ENCODE measurements at places on chromosomes 2 and 18.
A peak's percentile ranks its signal among the peaks of the same experiment; 100 is the strongest.

DNA sequence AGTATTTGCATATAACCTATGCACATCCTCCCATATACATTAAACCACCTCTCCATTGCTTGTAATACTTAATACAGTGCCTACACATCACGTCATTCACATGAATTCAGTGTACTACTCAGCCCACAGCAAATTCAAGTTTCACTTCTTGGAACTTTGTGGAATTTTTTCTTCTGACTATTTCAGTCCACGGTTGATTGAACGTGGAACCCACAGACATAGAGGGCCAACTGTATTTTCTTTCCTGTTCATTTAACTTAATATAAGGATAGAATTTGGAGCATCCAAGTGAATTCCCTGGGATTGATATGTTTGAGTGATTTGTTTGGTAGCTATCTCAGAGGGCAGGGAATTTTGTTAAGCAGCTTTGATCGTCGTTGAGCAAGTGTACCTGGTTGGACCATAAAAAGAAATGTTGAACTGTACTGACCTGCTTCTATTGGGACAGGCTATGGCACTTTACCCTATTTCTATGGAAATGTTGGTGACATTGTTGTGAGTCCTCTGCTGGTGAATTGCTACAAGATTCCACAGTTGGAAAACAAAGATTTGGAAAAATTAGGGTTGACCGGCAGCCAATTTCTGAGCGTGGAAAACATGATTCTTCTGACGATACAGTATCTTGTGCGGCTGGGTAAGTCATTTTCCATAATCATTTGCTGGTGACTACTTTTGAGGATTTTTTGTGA is 156.6 kb downstream of the ESCO1 start:
- no peak for DNase-seq

DNA sequence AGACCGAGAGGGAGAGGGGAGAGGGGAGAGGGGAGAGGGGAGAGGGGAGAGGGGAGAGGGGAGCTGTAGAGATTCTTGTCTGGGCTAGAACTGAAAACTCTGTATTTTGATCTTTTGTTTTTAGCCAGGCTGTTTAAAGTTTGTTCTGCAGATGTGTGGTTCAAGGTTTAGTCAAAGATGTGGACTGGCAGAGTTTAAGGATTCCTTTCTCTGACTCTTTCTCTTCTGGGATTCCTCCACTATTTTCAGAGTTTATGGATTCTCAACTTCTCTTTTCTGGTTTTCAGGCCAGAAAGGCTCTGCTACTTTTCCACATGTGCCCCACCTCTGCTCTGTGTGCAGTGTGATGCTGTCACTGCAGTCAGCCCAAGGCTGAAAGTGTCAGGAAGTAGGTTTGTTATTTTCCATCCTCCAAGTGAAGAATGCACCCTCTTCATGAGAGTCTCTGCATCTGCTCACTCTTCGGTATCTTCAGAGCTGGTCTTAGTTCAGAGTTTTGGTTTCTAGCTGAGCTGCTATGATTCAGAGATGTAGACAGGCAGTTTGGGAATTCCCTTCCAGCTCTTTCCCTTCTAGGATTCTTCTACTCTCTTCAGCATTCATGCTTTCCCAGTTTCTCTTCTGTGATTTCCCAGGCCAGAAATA is 130.9 kb upstream of the SMAD7 start:
- DNase-seq: no peak

DNA sequence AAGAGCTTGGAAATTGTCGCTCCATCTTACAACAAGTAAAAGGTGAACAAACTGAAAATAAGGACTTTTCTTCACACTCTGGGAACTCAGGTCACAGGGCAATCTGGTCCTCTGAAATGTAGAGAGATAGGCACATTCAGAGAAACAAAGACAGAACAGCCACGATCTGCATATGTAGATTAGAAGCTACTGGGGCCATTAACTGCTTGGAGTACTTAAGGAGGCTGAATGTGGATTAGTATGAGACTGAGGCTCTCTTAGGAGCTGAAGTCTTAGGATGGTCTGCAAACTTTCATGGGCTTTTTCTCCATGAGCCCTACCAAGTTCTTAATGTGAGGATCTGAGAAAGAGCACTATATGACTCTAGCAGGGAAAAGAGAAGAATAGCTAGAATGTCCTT is 265.3 kb upstream of the NXPH2 start:
- no peak for DNase-seq

- no peak for DNase-seq
These were observed 2.0 kb downstream of the CSRNP3 start for GRCh38 chr2:165471349-165471950.

DNA sequence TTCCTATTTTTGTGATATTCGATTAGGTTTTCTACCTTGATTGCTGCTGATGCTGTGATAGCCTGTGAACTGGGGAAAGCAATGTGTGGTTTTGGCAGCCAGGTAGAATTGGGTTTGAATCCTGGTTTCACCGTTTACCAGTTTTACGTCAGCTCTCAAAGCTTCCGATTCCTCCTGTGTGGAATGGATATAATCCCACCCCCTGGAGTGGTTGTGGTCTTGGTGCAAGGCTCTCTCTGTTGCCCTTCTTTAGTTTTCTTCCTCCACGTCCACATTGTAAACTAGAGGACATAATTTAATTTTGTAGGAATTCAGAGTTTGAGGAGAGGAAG is 45.0 kb downstream of the PHLPP1 start:
- DNase-seq: no peak

DNA sequence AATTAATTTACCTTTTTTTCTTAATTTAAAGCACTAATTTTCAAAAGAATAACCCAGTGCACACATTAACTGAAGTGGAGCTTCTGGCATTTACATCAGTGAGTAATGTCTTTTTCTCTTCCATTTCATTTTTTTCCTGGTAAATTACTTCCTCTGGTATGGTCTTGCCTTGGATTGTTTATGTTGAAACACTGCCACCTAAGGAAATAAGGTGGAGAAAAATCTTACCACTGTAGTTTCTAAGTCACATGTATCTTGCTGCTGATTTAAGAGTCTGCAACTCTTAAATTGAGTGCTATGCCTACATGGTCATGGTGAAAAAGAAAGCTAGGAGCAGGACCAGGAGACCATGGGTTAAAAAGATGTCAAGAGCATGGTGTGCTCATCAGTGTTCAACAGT is 51.0 kb downstream of the TTC27 start:
- DNase-seq: no peak

GRCh38 chr2:227349989-227350612 is 25.1 kb downstream of the MFF start:
- DNase-seq: no peak

- no peak for DNase-seq
These were observed 189.5 kb upstream of the CYRIA start for GRCh38 chr2:16855183-16855582.

GRCh38 chr2:128685841-128686496 is 367.3 kb upstream of the HS6ST1 start:
- DNase-seq: no peak

- DNase-seq: no peak
These were observed 199.0 kb downstream of the LRP1B start for GRCh38 chr2:141931797-141932196.

DNA sequence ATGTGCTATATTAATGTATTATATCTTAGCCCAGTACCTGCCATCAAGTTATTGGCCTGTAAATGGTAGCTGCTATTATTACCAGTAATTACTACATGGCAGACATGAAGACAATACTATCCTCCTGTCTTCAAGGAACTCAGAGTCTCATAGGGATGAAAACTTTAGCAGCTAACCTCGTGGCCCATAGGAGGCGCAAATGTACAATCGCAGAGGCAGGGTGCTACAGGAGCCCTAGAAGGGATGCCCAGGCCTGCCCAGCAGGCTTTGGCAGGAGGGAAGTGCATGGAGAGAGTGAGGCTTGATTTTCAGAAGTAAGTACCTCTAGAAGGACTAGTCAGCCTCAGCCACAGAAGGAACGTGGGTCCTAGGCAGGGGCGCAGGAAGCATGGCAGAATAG is 44.7 kb upstream of the KIDINS220 start:
- no peak for DNase-seq

DNA sequence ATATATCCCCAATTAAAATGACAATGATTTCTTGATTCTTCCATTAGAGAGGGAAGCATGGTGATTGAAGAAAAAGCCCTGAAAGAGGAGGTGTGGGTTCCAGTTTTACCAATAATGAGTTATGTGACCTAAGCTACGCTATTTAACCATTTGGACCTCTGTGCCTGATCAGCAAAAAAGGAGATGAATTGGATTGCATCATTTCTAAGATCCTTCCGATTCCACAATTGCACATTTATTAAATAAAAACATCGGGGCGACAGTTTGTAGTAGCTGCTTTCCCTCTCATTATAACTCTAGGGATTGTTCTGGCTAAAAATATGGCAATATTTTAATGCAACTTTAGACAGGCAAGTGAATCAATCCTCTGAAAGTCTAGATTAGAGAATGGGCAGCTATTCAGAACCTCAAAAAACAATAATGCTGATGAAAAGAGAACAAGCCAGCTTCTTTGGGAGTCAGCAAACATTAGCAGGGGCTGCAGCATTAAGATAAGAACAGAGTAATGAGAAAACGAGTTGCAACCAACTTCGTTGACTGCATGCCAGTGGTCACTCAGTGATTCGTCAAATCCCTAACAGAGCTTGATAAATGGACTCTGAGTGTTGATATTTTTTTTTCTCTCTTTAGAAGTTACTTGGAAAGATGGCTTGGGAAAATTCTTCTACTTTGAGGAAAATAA is 301.2 kb downstream of the AGPS start:
- DNase-seq: no peak

DNA sequence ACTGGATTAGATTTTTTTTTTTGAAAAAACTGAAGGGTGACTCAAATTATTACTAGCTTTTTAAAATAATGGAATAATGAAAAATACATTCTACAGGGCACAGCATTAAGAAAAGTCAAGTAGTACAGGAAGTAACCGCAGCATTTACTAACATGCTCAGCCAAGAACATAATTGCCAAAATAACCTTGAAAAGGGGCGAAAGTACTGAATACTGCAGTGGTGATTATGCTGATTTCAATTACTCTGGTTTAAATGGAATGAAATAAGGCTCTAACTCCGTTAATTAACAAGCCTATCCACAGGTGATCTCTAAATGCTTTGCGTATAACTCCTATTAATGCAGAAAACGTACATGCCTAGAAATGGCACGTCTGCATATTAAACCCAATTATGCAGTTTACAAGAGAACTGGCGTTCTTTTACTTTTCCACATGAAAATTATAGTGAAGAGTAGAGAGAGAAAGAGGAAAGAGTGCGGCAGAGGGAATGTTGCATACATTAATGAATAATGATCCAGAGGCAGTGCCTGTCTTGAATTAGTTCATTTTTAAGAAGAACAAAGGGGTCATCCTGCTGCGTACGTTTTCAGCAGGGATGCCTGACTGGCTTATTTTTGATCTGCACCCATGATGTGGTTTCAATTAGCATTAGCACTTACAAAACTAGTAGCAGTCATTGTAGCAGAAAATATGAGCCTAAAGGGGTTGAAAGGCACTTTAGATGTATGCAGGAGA is 612.4 kb downstream of the NYAP2 start:
- DNase-seq: no peak

DNA sequence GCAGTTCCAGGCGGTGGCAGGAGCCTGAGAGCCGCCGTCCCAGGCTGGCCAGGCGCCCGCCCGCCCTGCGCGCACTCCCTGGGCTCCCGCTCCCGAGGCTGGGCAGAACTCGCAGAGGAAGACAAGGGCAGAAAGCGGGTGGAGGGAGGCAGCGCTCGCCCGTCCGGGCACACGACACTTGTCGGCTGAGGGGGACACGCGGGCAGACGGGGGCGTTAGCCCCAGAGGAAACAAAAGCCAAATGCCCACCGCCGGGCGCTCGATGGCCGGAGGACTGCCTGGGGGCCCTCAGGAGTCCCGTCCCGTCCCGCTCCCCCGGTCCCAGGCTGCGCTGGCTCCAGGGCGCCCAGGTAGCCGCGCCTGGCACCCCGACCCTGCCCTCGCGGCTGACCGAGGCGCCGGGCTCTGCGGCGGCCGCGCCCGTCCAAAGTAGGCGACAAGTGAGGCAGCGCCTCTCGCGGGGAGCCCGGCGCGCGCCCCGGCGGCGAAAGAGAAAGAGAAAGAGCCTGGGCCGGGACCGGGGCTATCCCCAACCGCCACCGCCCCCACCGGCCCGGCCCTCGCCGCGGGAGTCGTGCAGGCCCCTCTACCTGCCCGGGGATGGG is 491 bp downstream of the L3MBTL4 start:
- DNase-seq: no peak

- no peak for DNase-seq
These were observed 3.6 kb downstream of the PCYOX1 start for GRCh38 chr2:70261501-70261900.

GRCh38 chr2:152763651-152764050 is 45.2 kb downstream of the ARL6IP6 start:
- no peak for DNase-seq

DNA sequence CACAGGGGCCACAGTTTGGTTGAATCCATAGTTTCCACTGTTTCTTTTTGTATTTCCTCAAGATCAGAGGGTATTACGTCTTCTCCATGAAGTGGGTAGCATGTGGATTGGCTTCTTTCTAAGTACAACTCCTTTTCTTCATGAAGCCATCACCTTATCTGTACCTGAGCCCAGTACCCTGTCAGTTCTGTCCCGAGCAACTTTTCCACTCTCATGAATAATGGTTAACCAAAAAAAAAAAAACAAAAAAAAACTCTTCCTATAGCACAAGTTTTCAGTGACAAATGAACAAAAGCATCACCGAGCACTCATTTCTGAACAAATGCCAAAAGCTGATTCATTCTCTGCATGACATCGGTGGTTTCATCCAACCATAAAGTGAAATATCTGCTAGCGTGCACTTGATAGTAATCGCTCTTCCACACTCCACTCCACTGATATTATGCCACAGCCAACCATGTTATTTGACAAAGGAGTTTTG is 53.0 kb upstream of the CCDC150 start:
- no peak for DNase-seq

- no peak for DNase-seq
These were observed 9.5 kb downstream of the NFATC1 start for GRCh38 chr18:79405019-79405780.

DNA sequence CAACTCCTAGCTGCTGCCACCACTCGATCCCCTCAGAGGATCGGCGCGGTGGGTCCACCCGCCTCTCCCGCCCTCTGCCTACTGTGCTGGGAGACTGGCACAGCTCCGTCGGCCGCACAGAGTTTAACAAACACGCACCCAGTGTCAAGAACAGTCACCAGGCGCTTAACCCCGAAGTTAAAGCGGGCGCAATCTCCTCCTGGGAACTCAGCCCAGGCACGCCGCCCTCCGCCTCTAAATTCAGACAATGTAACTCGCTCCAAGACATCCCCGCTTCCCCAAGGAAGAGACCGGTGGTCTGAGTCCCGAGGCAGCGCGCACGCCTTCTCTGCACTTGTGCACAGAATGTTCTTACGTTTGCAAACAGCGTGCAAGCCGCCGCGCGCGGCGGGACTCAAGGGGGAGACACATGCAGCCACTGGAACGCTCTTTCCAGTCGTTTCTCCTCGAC is 533 bp downstream of the CXCR4 start:
- peak; percentile 53 for DNase-seq

GRCh38 chr2:28451793-28452533 is 43.9 kb upstream of the PLB1 start:
- DNase-seq: no peak

- no peak for DNase-seq
These were observed 317.7 kb downstream of the LPIN1 start for GRCh38 chr2:12064153-12064552.
